Psoas muscle (tissue), 8 donors: ENCODE measurements at places on chromosomes 2 and 18.

- DNase-seq: no peak
These were observed 25.2 kb downstream of the GULP1 start for GRCh38 chr2:188316791-188317423.

DNA sequence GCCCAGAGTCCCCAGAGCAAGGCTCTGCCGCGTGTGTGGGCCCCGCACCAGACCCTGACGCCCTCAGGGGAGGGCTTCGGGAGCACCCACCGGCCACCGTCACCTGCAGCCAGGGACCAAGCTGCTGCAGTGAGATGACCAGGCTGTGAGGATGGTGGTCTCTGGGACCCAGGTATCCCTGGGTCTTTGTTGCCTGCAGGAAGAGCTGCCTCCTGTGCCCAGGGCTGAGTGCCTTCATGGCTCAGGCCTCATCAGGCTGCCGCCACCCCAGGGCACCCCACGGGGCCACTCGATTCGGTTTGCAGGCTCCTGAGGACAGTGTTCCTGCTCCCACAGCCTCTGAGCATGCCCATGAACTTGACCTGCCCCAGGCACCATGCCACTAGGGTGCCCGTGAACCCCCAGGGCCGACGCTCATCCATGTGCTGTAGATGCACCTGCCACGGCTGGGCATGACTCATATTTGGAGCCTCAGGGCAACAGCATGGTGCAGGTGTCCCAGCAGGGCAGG lies 109.8 kb downstream of the FAM210A start:
- DNase-seq: no peak

GRCh38 chr2:135279209-135279608 lies 227.1 kb downstream of the RAB3GAP1 start:
- DNase-seq: no peak

- DNase-seq: no peak
These were observed 402.3 kb upstream of the GYPC start for GRCh38 chr2:126253669-126254068.

GRCh38 chr2:221529943-221530652 lies 42.0 kb downstream of the EPHA4 start:
- no peak for DNase-seq

DNA sequence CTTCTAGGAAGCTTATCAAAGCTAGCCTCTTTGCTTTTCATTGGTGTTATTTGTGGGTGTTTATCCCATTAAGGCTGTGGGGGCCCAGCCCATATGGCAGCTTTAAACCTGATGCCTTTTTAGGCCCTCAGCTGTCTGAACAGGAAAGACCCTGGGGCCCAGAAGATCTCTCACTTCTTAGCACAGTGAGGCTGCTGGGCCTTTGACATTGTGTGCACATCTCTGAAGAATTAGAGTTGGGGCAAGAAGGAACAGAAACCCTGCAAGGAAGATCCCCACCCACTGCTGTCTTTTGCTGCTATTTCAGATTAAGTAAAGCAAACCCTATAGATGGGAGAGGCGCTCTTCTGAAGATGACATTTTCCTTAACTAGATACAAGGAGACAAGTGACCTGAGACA lies 250.0 kb downstream of the SMAD2 start:
- DNase-seq: no peak

- DNase-seq: no peak
These were observed 74.8 kb upstream of the FAM98A start for GRCh38 chr2:33673937-33674336.

GRCh38 chr2:144715992-144716391 lies 196.1 kb upstream of the ZEB2 start:
- DNase-seq: no peak

DNA sequence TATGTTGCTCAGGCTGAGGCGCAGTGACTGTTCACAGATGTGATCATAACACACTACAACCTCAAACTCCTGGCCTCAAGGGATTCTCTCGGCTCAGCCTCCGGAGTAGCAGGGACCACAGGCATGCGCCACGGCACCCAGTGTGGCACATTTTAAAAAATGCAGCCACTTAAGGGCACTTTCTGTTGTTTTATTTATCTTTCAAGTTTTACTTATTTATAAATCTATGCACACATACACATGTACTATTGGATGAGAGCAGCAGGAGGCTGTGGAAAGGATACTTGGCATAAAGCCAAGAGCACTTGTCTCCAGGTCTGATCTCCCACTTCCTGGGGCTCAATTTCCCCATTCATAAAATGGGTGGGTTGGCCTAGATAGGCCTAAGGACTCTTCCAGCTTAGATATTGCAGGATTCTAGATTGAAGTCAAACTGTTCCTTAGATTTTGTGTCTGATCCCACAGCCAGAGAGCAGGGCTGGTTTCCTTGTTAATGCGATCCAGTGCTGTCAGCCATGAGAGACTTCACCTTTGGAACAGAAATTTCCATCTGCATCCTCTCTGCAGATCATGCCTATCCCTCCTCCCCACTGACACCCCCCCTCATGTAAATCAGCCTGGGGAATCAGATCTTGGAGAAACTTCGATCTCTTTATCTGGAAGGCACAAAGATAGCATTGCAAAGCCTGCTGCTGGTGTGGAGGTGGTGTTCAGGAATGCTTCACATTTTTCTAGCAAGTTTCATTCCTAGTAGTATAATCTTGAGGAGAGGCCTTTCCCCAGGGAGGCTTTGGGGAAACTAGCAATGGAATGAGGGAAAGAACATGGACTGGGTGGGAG lies 24.7 kb downstream of the PCBP1 start:
- DNase-seq: no peak
